ENCODE measurements at places on chromosomes 7 and 10.

DNA sequence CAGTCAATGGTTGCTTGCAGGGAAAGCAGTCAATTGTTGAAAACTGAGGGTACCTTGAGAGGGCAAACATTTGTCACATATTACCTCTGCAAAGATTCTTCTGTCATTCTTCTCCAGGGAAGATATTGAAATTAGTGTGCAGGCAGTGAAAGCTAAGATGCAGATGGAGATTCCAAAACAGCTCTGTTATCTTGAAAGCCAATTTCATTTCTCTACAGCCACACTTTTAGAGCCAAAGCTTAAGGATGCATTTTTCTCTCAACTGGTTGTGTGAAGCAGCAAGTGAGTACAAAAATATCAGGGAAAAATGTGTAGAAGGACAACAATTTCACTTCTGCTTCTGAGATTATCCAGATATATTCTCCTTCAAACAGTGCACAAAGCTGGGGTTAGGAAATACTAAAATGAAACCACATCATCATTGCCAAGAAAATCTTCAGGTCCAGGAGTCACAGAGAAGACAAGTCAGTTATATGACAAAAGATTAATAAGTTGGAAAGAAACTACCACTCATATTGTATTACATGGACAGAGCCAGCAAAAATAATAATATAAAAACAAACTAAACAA, 16.3 kb downstream of the SGMS1 start:
- DNase-seq = no peak

- no peak for DNase-seq
Observed at GRCh38 chr7:5572439-5572838, 148.8 kb upstream of the TNRC18 start.

DNA sequence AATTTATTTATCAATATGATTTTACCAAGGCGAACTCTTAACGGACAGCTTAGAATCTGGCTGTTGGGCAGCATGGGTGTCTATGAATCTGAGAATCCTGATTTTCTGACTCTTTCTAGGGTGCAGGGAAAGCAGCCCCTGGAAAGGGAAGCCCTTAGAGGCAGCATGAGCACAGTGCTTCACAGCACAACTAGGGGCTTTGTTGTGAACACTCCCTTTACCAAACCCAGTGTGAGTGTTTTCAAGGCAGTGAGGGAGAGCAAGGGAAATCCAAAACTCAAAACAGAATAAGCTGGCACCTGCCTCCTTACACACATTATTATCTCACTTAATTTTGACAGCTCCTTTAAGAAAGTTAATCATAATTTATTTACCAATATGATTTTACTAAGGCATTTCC, 116.3 kb upstream of the CSTF2T start:
- no peak for DNase-seq

- DNase-seq = no peak
Observed at GRCh38 chr10:114472877-114473253, 68.6 kb upstream of the AFAP1L2 start.

GRCh38 chr7:93913197-93913596, 6.8 kb downstream of the GNGT1 start:
- no peak for DNase-seq

GRCh38 chr7:129498021-129498420, 4.3 kb upstream of the SMKR1 start:
- no peak for DNase-seq

DNA sequence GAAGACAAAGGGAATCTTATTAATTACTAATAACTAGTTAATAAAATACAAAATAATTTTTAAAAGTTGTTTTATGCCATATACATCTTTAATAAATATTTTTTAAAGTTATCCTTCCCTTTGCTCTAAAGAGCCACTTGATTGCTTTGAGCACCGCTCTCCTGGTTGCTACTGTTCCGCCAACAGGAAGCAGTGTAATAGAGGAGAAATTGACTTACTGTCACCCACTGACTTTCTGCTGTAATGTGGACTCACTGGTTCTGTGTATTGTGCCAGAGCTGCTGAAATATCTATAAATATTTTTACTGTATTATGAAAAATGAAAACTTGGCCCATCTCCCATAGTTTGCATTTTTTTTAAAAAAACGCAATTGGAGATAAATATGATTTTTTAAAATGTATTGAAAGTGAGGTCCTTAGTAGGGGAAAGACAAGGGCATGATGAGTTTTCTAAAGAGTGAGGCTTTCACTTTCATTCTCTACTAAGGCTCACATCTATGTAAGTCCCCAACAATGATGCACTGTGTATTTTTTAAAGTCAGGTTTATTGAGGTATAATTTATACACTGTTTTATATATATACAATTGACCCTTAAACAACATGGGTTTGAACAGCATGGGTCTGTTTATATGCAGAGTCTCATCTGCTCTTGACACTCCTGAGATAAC, 100.5 kb downstream of the NPY start:
- DNase-seq = no peak

DNA sequence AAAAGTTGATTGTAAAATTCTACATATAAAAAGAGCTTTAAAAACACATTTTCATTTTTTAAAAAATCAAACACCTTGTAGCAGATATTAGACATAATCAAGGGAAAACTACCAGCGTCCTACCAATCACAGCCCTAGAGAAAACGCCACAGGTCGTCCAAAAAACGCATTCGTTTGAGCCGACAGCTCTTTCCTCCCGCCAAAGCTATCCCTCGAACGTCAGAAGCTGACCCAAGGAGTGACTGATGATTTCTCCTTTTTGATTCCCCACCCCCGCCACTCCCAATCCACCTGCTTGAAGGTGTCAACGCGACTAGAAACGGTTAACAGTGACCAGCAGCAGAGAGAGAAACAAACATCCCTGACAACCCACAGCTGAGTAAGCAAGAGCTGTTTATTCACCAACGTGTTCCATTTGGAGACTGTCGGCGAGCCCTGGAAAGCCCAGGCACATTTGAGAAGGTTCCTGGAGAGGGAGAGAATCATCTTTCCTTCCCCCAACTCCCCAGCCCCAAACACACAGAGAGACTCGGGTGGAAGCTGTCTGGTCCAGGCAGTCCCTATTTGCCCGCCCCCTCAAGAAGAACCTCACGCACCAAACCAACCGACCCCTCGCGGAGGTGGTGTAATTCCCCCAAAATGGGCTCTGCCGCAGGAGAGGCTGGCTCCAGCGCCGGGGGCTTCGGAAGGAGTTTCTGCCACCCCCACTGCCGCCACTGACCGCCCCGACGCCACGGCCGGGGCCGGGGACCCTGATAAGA, 622 bp downstream of the CPEB3 start:
- peak; percentile 58 for DNase-seq

DNA sequence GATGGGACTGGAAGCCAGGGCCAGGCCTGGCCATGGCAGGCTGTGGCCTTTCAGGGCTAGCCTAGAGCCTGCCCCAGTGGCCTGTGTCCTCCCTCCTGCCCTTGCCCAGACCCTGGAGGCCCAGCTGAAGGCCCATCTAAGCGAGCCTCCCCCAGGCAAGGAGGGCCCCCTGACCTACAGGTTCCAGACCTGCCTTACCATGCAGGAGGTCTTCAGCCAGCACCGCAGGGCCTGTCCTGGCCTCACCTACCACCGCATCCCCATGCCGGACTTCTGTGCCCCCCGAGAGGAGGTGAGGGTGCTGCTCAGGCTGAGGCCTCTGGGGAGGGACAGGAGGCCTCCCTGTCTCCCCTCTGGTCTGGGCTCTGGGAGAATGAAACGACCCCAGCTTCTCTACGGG, 60.9 kb downstream of the PALD1 start:
- DNase-seq = no peak

- DNase-seq = no peak
Observed at GRCh38 chr10:54120806-54121205, 680.2 kb downstream of the PCDH15 start.

GRCh38 chr7:44196450-44196872, 4.3 kb upstream of the YKT6 start:
- DNase-seq = peak; percentile 75

DNA sequence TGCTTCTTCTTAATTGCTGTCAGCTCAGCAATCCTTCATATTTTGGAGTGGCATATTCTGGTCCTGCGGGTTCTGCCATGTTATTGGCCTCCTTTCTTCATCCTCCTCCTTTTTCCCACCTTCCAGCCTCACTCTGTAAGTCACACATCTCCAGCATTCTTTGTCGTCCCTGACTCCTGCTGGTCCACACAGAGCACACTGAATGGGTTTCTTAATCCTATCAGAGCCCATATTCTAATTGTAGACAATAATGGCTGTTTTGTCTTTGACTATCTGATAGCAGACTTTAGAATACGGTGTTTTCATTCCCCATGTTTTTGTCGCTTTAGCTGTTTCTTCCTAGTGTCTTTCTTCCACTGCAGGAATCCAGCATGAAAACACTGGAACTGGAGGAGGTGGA, 389.6 kb downstream of the REEP3 start:
- DNase-seq = no peak

- no peak for DNase-seq
Observed at GRCh38 chr10:128151031-128151430, 24.8 kb upstream of the MKI67 start.

DNA sequence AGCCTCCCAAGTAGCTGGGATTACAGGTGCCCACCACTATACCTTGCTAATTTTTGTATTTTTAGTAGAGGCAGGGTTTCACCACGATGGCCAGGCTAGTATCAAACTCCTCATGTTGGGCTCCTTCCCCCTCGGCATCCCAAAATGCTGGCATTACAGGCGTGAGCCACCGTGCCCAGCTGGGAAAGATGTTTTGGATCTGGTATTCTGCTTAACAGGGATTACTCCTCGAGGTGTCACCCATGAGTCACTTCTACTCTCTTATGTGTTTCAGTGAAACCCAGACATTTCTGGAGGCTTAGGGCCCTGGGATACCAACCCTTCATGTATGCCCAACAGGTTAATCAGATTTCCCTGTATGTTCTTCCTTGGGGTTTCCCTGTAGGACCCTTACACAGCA, 11.8 kb upstream of the OPN4 start:
- no peak for DNase-seq

DNA sequence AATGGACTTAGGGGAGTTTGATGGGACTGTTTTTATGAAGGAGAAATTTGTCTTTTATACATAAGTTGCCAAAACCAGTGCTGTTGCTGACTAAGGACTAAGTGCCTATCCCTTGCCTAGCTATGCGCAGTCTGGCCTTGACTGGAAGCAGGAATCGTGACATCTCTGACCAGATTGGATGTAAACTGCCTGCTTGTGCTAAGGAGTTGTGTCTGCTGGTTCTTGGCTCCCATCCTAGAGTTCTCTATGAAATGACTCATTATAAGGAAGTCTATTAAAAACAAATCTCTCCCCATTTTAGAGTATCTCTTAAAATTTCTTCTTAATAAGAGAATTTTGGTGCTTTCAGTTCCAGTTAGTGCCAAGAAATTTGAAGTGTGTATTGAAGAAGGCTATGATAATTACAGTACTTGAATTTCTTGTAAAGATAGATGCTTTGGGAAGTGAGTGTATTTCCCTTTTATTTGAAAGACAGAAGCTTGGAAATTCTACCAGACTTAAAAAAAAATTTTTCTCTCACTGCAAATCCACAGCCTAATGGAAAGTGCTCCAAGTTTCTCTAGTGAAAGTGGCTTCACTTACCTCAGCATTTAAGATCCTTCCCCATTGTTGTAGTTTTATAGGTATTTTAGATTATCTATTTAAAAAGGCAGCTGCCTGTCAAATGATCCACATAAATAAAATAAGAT, 77.6 kb downstream of the BICC1 start:
- DNase-seq = peak; percentile 57

- no peak for DNase-seq
Observed at GRCh38 chr7:128022631-128023532, 8.4 kb downstream of the LRRC4 start.
